ENCODE measurements at places on chromosomes 7 and 10.

DNA sequence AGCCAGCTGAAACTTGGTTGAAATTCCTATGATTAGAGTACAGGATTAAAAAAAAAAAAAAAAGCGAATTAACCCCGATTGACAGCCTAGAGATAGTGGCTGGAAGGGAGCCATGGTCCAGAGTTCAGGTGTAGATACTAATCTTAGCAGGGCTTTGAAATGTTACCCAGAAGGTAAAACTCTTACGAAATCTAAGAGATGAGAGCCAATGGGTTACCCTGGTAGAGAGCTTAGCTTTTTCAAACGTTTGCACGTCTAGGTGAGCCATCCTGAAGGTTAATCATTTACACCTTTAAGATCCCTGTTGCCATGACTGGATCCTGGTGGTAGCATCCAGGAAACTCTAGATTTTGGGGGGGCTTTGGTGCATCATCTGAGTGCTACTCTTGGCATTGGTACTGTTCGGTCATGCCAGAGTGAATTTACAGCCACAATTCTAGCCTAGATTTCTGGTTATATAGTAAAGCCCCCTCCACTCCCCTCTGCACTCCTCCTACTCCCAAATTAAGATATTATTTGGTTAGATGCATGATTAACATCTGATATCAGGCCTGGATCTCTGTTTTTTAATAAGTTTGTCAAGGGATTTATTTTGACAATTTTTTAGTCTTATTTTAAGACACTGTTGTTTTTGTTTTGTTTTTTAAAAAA, 1.2 kb downstream of the AGFG2 start:
- peak; percentile 20 for DNase-seq

- no peak for DNase-seq
These were observed 137.1 kb upstream of the MDFIC start for GRCh38 chr7:114784746-114785145.

DNA sequence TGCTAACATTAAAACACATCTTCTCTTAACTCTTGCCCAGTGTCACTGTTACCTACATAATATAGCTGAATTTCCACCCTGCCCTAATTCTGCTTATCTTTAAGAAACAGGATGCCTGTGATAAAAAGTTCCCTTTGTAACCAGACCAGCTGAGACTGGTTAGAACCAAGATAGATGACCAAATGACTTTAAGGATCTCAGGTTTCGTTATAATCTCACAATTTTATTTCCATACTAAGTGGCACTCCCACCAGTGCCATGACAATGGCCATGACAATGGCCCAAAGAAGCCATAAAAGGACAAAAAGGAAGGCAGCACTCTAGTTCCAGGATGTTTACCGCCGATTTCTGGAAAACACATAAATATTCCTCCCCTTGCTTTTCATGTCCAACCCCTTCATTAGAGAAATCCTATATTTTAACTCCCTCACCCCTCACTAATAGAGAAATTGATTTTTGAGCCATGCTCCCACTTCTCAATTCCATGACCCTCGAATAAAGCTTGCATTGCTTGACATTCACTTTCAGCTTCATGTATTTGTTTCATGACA, 126.1 kb downstream of the ELAPOR2 start:
- no peak for DNase-seq

DNA sequence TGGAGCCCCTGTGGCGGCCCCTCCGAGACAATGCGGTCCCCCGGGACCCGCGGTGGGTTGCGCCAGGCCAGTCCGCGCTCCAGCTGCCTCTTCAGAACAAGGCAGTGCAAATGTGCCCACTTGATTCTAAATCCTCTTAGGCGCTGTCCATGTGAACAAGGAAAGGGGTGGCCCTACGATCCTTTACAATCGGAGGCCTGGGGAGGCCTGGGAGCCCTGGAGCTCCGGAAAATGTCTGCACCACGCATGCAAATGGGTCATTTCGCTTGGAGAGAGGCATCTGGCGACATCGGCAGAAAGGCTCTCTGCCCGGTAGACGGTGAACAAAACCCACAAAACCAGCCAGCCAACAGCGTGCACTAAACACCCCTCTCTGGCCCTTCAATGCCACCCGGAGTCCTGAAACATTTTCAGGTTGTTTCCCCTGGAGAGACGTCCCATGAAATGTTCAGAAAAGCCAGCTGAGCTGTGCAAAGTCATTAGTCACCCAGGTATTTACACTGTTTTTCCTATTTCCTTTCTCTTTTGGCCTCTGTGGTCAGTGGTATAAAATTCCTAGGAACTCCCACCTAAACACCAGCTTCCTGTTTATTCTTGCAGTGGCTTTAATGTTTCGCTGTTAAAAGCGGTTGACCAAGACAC, 102.8 kb upstream of the ZNF438 start:
- peak; percentile 82 for DNase-seq

DNA sequence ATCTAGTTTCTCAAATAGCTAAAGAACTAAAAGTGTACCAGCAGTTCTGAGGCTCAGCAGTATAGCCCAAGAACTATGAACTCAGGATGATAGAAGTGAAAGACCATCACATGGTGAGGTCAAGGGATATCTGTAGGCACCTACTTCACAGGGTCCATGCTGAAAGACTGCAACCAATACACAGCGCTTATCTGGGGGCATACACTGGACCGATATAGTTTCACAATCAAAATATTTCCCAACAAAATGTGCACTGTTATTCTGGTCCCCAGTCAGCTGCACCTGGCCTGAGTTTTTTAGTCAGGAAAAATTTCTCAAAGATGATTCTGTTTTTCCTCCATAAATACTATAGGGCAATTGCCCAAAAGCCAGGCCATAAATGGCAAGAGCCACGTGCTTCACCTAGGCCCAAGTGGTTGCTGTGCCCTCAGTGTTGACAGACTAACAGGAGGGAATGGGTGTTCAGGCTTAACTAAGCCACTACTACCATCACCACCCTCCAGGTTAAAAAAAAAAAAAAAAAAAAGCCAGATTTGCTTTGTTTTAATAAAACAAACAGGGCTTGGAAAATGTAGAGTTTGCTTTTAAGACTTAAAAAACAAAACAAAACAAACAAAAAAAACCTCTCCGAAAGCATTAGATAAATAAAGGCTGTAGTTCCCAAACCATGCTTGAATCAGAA, 58.5 kb downstream of the OGDH start:
- DNase-seq: no peak

DNA sequence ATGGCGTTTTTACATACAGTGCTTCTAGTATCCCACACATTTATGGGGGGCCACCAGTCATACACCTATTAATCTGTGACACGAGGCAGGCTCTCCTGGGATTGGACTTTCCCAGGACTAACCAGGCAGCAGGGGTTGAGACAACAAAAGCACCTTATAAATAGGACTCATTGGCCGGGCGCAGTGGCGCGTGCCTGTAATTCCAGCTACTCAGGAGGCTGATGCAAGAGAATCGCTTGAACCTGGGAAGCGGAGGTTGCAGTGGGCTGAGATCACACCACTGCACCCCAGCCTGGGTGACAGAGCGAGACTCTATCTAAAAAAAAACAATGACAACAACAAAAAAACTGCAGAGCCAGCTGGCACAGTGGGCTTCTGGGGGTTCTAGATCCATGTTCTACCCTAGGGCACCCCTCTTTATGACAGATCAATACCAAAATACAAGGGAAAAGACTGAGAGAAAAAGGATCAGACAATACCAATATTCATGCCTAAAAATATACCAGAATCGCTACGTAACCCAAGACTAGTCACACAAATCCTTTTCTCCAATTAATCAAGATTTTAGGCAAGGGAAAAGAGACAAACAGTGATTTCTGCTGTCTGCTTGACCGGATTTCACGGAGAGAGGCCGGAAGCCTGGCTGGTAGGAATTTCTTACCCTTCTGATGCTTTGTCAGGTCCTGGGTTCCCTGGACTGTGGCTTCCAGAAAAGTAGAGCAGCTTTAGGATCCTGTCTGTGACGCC, 98.4 kb upstream of the CCNY start:
- DNase-seq: no peak

- no peak for DNase-seq
These were observed 21.1 kb upstream of the EZH2 start for GRCh38 chr7:148905093-148905666.

- no peak for DNase-seq
These were observed 19.8 kb upstream of the ALOX5 start for GRCh38 chr10:45354261-45354660.

DNA sequence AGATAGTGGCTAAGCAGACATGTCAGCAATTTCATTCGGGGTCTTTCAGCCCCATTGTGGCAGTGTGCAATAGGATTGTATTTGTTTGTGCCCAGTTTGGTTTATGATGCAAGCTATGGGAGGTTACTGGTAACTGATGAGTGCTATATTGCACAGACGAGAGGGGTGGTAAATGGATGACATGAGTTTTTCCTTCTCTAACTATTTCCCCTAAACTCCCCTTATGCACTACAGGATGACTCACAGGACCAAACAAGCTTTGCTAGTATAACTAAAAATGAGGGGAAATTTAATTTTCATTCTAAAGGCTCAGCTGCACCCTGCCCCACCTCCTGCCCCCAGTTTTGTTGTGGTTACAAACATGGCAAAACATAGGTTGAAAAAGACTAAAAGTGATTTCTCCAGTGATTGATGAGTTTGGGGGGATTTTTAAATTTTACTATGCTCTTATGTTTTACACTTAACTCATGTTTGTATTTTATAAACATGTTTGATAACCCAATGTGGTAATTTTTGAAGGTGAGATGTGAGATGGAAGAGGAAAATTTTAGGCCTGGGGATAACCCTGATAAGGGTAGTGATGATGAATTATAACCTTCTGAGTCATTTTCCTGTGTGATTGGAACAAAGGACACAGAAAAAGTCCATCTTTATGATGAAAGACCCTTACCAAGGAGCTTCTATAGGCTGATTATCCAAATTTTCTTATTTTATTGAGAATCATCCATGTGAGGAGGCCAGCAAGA, 60.8 kb upstream of the NAMPT start:
- DNase-seq: no peak

- peak; percentile 61 for DNase-seq
These were observed 83.9 kb upstream of the PDLIM1 start for GRCh38 chr10:95374597-95375209.

DNA sequence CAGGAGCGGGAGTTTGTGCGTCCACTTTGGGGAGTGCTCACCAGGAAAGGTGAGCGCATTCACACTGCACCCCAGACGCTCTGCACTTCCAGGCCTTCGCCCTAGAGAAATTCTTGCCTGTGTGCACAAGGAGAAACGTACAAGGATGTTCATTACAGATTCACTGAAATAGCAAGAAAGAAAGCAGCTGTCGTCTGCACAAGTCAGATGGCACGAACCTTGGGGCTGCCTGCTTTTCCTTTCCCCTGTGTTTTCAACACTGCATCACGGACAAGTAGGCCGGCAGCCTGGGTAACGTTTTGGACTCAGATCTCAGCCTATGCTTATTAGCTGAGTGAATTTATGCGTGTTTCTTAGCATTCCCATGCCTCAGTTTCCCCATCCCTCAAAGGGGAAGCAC, 546.8 kb upstream of the FOXK1 start:
- DNase-seq: no peak

DNA sequence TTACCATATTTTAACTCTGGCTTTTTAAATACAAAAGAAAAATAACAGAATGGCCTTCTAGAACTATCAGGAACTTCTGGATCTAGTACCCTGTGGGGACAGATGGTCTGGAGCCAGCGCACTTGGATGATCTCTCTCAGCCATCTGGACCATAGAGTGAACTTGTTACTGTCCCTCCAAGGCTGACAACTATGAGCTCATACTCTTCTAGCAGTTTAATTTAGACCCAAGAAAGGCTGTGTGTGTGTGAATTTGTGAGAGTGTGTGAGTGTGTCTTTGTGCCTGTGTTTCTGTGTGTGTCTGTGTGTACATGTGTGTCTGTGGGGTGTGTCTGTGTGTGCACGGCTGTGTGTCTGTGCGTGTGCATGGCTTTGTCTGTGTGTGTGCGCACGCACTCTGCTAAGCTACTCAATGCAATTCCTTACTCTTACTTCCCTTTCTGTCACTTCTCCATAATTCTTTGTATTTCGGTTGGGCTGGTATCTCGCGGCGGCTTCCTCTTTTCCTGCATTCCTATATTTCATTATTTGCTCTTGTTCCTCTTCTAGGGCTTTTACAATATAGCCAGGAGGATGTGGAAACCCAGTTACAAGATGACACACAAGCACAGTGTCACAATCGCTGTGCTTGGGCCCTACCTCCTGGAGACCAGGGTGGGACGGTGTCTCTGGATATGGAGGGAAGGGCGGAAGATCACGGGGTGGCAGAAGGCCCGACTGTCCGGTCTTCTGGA, 51.9 kb downstream of the IKZF1 start:
- DNase-seq: no peak

- DNase-seq: no peak
These were observed 9.5 kb upstream of the TAS2R60 start for GRCh38 chr7:143433759-143434158.

GRCh38 chr7:30329716-30330115, 45.3 kb downstream of the ZNRF2 start:
- DNase-seq: no peak

DNA sequence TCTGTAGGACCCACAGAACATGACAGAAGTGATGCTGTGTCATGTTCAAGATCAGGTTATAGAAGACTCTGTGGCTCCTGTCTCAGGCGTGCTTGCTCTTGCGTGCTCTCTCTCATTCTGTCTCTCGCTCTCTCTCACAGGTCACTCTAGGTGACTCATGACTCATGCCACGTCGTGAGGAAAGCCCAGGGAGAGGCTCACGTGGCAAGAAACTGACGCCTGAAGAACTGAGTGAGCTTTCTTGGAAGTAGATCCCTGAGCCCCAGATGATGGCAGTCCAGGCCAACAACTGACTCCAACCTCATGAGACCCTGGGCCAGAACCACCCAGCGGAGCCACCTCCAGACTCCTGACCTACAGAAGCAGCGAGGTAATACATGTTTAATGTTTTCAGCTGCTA, 103.3 kb downstream of the DNMBP start:
- peak; percentile 80 for DNase-seq

DNA sequence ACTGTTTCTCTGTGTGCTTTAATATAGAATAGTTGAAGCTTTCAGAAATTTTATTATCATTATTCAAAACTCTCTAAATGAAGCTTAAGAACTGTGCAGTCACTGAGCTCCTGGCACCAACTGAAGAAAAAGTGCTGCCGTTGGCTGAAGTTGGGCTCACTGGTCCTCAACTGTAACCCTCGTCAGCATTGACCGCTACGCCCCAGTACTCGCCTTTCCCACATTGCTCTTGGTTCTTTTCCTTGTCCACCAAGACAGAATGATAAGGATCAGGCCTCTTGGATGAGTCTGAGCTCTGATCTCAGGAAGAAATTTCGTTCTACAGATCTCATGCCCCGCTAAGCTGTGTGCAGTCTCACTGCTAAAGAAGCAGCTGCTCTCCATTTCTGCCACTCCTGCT, 7.9 kb upstream of the TAF3 start:
- no peak for DNase-seq

DNA sequence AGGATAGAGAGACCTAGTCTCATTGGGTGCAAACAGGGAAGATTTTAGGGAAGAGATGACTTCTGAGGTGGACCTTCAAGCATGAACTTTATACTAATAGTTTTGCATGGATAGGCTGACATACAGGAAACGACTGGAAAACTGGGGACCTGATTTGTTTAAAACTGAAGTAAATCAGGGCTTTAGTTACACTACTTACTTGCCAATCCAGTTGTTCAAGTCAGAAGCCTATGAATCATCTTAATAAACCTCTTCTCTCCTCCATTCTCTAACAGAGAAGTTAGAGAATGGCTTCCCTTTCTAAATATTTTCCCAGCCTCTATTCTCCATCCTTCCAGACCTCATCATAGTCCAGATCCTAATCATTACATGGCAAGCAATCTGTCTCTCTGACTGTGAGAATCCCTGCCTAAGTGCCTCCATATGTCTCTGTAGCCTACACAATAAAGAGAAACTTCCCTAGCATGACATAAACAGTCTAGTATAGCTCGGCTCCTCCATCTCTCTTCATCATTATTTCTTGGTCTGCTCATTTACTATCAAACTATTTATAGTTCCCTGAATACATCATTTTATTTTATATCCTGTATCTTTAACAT, 55.8 kb downstream of the PRKG1 start:
- no peak for DNase-seq
